AG08395 (cell line): ENCODE measurements at places on chromosomes 4 and X.

GRCh38 chrX:124736553-124737270, 390.3 kb downstream of the SH2D1A start:
- no peak for DNase-seq

DNA sequence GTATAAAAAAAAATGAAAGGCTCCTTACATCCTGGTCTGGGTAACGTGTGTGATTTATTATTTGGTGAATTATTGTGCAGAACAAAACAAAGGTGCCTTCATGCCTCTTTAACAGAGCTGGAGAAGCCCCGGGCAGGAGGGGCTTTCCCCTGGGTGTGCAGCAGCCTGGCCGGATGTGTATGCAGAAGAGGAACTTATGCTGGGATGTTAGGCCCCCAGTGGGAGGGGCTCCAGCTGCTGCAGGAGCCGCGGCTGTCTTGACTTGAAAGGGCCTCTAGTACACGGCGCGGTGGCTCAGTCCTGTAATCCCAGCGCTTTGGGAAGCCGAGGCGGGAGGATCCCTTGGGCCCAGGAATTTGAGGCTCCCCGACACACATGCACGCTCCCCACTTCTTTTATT, 16.0 kb downstream of the CCNQ start:
- no peak for DNase-seq

DNA sequence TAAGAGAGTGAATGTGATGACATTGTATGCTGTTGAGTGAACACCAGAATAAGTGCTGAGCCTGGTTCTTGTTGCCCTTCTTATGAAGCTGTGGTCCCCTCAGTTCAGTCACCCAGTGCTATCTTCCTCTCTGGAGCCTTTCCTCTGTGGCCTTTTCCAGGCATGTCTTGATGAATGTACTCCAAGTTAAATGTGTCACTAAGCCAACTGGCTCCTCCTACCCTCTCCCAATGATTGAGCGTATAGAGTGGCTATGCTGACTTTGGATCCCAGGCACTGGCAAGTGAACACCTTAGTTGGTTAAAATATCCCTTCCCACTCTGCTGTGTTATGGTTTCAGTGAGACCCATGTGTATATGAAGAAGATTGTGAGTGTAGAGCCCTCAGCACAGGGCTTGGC, 134.1 kb upstream of the MAMLD1 start:
- no peak for DNase-seq

DNA sequence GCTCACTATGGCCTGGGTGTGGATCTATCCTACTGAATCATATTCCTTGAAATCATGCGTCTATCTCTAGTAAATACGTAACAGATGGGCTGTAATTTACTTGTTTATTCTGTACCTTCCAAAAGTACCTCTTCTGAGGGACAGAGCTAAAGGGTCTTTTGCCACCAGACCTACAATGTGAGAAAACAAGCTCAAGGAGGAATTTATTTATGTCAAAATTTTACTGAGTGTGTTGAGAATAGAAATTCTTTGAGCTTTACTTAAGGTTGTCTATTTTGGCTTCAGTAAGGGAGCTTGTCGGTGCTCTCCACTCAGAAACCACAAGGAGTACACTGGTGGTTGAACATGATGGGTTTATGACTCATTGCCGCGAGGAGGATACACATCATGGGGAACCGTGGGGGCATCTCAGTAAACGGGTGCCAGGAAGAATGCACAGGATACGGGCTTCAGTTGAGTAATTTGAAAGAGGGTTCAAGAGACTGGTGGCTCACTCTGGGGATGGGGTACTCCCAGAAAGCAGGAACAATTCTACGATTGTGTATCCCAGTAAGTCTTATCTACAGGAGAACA, 3.0 kb downstream of the ANK2 start:
- DNase-seq = peak; percentile 52

DNA sequence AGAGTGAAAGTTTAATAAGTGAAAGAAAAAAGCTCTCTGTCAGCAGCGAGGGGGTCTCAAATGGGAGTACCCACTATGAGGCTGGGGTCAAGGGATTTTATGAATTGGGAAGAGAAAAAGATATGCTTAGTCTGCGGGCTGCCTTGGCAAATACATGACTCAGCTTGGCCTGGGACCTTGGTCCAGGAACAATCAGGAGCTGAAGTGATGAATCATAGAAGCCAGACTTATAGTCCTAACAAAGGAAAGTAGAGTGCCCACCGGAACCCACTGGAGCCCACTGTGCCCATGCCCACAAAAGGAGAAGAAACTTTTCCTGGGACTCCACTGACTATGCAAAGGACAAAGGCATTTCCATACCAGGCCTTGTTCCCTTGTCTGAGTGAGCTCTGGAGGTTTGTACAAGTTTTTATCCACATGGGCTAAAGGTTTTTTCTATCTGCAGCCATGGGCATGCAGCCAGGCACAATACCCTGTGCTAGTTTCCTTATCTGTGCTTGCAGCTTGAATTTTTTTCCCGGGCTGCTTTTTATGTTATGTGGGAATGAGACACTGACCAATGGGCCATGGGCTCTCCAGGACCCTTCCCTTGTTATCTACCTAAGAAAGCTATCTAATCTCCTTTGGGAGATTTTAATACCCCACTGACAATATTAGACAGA, 201.7 kb downstream of the FAM133A start:
- DNase-seq = no peak

GRCh38 chrX:104315555-104315954, 60.8 kb upstream of the ESX1 start:
- DNase-seq = peak; percentile 51

- peak; percentile 40 for DNase-seq
These were observed 3.5 kb downstream of the EPGN start for GRCh38 chr4:74311696-74312313.

GRCh38 chr4:56730097-56730496, 49.0 kb upstream of the HOPX start:
- DNase-seq = no peak

GRCh38 chr4:15906020-15906443, 32.5 kb downstream of the FGFBP1 start:
- DNase-seq = no peak

DNA sequence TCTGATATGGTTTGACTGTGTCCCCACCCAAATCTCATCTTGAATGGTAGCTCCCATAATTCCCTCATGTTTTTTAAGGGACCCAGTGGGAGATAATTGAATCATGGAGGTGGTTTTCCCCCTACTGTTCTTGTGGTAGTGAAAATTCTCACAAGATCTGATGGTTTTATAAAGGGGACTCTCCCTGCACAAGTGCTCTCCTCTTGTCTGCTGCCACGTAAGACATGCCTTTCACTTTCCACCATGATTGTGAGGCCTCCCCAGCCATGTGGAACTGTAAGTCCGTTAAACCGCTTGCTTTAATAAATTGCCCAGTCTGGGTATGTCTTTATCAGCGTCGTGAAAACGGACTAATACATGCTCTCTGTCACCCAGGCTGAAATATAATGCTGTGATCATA, 200.9 kb upstream of the SLIT2 start:
- no peak for DNase-seq

DNA sequence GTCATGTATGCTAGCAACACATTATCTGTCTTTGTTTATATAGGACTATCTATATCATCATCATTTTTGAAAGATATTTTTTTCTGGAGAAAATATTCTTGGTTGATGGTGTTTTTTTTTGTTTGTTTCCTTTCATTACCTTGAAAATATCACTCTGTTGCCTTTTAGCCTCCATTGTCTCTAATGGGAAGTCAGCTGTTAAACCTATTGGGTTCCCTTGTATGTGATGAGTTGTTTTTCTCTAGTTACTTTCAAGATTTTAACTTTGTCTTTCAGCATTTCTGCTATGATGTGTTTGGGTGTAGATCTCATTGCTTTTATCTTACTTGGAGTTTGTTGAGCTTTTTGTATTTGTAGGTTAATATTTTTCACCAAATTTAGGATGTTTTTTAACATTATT, 124.4 kb downstream of the EDA start:
- no peak for DNase-seq

- DNase-seq = no peak
These were observed 21.0 kb upstream of the EFNB1 start for GRCh38 chrX:68807818-68808217.

DNA sequence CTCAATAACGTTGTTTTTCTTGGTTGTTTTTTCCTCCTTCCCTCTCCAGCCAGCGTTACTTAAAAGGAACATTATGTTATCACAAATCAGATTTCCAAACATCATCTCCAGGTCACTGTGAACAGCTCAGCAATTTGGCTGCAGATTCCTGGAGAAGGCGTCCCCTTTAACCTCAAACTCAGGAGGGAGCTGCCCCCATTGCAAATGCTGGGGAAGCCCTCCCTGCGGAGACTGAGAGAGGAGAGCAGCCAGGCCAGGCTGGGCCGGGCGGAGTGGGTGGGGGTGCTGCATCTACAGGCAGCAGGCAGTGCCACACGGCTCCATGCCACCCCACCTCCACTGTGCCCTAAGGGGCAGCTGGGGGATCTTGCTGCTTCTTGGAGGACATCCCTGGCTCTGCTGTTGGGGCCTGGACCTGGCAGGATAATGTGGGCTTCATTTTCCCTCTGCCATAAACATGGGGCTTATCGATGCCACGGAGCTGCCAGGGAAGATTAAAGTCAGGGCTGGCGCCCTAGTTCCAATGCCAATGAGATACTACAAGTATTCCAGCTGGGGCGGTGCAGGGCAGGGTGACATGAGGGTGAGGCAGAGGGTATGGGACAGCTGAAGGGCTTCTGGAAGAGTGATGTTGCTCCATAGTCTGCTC, 148.8 kb downstream of the PJA1 start:
- no peak for DNase-seq

GRCh38 chr4:78640714-78641113, 89.1 kb downstream of the ANXA3 start:
- no peak for DNase-seq
